ENCODE measurements at places on chromosomes 2 and 18. TPM values are rescaled to one million over a fixed set of nuclear protein-coding genes. Genes with fewer than 3 reads are reported as not detected.
A peak's percentile ranks its signal among the peaks of the same experiment; 100 is the strongest.

DNA sequence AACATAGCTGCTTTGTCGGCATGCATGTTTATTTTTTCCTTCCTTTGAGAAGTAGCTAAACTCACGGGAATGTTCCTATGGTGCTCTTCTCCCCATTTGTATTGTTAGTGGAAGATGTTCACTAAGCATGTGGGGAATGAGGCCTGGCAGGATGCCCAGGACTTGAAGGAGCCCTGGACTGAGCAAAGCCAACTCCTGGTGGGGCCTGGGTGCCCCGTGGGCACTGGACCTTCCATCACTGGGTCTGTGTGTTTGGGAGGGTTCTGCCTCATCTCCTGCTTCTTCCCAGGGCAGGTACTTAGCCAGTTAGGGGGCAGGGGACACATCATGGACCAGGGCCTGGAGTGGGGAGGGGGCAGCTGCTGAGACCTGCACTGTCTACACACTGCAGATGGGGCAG lies 49.3 kb downstream of the ACAA2 start:
- DNase-seq, result no peak

DNA sequence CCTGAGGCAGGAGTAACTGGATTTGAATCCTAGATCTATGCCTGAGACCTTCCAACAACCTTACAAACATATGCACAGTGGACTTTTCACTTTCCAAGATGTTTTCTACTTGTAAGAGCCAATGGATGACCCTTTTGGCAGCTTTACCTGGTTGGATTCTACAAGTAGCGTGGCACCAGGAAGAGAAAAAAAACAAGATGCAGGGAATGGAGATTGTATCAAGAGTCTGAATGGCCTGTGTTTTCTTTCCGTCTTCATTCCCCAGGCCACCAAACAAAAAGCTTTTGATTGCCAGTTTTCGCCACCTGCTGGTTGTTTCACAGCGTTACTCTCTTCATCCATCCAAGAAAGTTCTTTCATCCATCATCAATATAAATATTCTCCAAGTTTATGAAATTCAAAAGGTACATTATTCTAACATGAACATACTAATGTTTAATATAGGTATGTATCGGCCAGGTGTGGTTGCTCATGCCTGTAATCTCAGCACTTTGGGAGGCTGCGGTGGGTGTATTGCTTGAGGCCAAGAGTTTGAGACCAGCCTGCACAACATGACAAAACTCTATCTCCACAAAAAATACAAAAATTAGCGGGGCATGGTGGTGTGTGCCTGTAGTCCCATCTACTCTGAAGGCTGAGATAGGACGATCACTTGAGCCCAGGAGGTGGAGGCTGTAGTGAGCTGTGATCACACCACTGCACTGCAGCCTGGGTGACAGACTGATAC lies 3.5 kb upstream of the BCL2 start:
- peak; percentile 86 for DNase-seq

DNA sequence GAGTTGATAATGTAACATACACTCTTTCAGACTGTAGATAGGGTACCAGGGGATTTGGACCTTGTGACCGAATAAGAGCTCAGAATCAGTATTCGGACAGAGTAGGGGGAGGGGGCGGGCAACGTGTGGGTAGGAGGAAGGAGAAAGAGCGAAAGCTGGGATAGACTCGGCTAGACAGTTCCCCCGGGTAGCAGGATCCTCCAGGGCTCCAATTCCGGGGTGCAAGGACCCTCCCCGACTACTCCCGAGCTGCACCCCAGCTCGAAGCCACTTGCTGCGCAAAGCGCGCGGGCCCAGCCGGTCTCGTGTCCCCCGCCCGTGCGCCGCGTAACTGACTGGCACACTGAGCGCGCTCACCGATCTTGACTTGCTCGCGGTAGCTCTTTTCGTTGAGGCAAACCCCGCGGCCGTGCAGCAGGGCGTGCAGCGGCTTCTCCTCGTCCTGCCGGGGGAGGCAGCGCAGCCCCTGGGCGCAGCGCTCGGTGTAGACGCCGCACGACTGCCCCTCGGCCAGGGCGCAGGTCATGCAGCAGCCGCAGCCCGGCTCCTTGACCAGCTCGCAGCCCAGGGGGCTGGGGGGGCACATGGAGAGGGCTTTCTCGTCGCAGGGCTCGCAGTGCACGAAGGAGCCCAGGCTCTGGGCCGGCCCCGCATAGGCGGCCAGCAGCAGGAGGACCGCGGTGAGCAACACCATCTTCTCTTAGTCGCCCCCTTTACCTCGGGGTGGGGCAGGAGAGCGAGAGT lies 1.1 kb downstream of the IGFBP5 start:
- DNase-seq, result peak; percentile 64

- DNase-seq, result no peak
These were observed 72.6 kb downstream of the VIT start for GRCh38 chr2:36769106-36769505.

DNA sequence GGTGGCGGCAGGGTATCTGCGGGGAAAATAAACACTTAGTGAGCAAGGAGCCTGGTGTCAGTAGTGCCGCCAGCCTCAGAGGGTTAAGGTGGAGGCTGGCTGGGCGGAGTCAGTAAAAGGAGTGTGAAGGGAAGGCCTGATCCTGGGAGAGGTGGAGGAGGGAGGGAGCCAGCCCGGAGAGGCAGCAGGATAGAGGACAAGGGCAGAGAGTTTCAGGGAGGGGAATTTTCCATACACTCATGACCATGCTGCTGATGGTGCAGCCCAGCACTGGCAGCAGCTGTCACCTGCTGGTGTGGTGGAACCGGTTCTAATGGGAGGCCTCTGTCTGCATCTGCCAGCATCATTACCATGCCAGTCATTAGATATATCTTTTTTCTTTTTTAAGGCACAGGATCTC lies 2.0 kb upstream of the TEX44 start:
- DNase-seq, result no peak

Gene ZNF512
- polyA plus RNA-seq, result 47.8 TPM

DNA sequence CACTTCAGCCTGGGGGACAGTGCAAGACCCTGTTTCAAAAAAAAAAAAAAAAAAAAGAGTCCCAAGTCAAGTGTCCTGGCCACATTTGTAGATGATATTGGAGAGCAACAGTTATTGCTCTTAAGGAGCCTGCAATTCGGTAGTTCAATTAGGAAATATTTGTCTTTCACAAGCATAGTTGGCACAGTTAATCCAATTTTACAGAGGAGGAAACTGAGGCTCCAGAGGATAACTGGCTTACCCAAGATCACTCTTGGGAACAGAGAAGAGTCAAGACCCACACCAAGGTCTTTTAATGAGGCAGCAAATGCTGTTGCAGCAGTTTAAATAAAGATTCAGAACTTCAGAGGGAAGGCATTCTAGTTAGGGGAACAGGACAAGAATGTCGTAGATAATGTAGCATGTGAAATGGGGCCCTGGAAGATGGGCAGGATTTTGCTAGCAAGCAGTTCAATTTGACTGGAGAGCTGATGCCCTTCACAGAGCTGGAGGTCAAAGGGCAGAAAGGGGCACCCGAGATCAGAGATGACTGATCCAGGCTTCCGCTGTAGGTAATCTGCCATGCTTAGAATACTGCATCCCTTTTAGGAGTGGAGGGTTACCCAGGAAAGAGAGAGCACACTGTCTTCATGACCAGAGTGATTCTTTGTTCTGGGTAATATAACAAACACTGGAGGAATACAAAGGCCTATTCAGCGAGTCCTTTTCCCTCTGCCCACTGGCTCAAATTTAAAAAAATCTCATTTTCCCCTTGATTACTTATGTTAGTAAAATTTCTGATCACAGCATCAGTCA lies 3.0 kb downstream of the NPC1 start:
- no peak for DNase-seq

Gene GPR35
- polyA plus RNA-seq, result 1.9 TPM

DNA sequence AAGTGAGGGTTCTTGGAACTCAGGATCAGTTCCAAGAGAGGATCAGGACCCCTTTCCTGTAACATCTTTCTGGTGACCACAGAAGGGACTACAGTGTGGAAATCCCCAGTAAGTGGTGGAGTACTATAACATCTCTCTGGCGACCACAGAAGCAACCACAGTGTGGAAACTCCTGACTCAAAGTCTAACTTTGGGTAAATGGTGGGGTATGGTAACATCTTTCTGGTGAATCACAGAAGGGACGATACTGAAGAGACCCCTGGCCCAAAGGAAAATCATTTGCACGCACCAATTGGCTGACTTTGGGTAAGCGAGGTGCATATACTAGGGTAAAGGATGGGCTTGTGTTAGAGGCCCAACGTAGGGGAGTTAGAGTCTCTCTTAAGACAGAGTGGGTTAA lies 56.3 kb upstream of the GULP1 start:
- no peak for DNase-seq

Gene SLC25A52
- polyA plus RNA-seq, result 0.20 TPM

DNA sequence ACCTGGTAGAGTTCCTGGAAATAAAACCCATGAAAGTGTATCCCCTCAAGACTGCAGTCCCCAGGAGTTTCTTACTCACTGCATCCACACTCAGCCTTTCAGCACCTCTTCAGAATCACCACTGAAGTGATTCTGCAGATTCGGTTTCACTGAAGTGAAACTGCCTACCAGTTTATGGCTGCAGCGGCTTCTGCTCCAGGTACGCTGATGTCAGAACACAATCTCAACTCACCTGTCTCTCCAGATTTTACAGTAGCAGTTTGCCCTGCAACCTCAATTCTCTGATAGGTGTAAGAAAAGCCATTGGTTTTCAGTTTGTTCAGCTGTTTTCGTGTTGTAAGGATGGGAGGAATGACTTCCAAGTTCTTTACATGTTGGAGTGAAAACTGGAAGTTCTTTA lies 124.8 kb downstream of the TSN start:
- no peak for DNase-seq

DNA sequence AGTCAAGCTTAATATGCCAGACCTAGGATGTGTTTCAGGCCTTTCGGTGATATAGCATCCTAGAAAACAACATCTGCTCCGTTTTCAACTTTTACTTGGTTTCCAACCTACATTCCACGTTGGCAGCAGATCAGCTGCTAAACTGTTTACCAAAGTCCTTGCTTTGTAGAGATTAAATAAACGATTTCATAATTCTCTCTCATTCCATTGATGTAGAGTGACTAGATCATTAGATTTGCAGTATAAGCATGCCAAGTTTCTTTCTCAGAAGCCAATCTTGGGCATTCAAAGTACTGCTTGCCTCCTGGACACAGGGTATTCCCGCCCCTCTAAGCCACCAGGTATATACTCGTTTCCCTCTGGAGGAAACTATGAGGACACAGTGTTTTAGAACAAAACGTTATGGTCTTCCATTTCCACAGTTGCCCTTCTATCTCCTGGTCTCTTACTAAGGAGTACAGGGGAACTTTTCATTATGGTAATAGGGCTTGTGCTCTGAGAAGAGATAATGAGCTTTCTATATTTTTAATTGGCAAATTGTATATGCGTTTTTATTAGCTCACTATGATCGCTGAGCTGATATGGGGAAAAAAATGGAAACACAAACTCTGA lies 10.5 kb upstream of the INSIG2 start:
- DNase-seq, result no peak

DNA sequence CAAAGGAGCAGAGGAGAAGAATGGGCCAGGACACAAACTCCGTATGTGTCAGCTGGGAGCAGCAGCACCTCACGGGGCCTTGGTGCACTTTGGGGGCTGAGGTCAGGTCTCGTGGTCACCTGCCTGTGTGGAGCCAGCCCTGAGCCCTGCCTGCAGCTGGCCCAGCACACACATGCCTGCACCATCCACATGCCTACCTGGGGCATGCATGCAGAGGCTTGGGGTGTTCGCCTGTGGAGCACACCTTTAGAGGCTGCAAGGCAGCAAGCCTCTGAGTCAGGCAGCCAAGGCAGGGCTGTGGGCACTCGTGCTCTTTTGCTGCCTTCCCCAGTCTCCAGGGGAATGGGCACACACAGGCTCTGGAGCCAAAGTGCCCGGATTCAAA lies 36.0 kb downstream of the ARHGEF4 start:
- no peak for DNase-seq

- no peak for DNase-seq
These were observed 50.8 kb upstream of the FANCL start for GRCh38 chr2:58291726-58292438.

- DNase-seq, result no peak
These were observed 336.4 kb downstream of the PARD3B start for GRCh38 chr2:204881655-204882054.

GRCh38 chr18:7737550-7737949 lies 170.4 kb downstream of the PTPRM start:
- no peak for DNase-seq

Gene APCDD1
- polyA plus RNA-seq, result 12.1 TPM

- no peak for DNase-seq
These were observed 3.7 kb upstream of the EMILIN2 start for GRCh38 chr18:2843146-2843545.

- DNase-seq, result no peak
These were observed 173.5 kb upstream of the EPB41L3 start for GRCh38 chr18:5717256-5717655.

DNA sequence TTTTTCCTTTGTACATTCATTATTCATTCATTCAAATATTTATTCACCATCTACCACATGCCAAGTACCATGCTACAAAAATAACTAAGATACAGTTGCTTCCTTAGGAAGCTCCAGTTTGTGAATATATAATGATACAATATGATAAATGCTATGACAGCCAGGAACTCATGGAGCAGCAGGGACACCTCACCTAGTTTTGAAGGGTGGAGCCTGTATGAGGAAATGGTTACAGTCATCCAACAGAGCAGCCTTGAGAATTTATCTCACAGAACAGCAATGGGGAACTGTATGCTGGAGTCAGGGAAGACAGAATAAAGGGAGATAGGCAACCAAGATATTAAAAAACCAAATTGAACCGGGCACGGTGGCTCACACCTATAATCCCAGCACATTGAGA lies 124.0 kb downstream of the OSBPL1A start:
- no peak for DNase-seq

Gene NOSTRIN
- 10.1 TPM for polyA plus RNA-seq
